Right cardiac atrium (tissue), 5 donors: ENCODE measurements at places on chromosomes 16 and 17. TPM values are rescaled to one million over a fixed set of nuclear protein-coding genes. Genes with fewer than 3 reads are reported as not detected.

Gene AP2B1
- total RNA-seq = 144 TPM

Gene TBC1D3
- not detected for total RNA-seq

Gene SLFN12L
- total RNA-seq = 1.0 TPM

Gene OTOP3
- total RNA-seq = not detected

Gene CORO6
- 108 TPM for total RNA-seq

Gene MTSS2
- 69.0 TPM for total RNA-seq

Gene MRC2
- 91.9 TPM for total RNA-seq

Gene PRPSAP1
- total RNA-seq = 35.5 TPM

Gene MAZ
- 113 TPM for total RNA-seq

Gene GAS7
- total RNA-seq = 113 TPM

Gene SLC9A5
- 2.2 TPM for total RNA-seq

Gene CDT1
- total RNA-seq = 0.57 TPM

Gene KRTAP4-6
- not detected for total RNA-seq

Gene CLEC18A
- 0.74 TPM for total RNA-seq

Gene EFCAB5
- 0.43 TPM for total RNA-seq

Gene FSCN2
- total RNA-seq = 0.45 TPM

Gene TRIM37
- 18.0 TPM for total RNA-seq

Gene CCL3
- total RNA-seq = 1.6 TPM

Gene ORC6
- 2.5 TPM for total RNA-seq

Gene TNFRSF12A
- total RNA-seq = 15.7 TPM

Gene MMP28
- 5.1 TPM for total RNA-seq

Gene RNF43
- 5.1 TPM for total RNA-seq

Gene SRCIN1
- 0.89 TPM for total RNA-seq

Gene MATCAP1
- total RNA-seq = 16.9 TPM

Gene NACA2
- total RNA-seq = not detected

Gene PYDC1
- not detected for total RNA-seq

Gene DRC3
- total RNA-seq = 1.8 TPM

Gene XYLT1
- 8.5 TPM for total RNA-seq

Gene KRTAP4-11
- total RNA-seq = not detected
